Activated T-cell treated with anti-CD3 and anti-CD28 coated beads, Interleukin-2, amount 50 U/mL, for 24 hours (primary cell): ENCODE measurements at places on chromosomes 13 and 19.

DNA sequence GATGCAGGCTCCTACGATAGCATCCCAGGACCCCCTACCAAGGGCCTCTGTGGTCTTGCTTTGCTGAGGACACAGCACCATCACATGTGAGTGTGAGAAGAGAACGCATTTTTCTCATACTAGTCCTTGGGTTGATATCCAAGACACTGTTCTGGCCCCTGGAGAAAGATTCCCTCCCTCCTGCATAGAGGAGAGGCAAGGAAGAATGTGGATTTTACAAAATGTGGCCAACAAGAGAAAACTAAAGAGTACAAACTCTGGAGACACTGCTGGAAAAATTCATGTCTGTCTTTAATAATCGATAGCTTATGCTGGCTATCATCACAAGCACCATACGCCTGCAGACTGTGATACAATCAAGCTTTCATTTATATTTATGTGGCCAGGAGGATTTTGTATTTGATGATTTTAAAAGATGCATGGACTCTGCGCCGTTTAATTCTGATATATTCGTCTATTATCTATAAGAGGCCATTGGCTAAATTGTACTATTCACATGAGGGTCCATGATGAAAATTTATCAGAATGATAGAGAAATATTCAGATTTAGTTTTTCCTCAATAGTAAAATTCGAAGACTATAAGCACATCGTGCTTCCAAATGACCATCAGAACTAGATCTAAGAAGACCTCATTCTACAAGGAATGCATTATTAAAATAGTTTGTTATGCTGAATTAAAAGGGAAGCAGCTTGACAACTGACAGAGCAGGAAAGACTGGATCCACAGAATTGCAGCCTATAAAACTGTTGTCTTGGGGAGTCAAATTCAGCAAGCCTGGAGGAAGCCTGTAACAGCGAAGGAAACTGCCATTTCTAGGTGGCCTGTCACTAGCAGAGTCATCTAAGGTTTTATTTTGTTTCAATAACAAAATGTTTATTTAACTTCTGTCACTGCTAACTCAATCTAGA, 578.7 kb downstream of the DIAPH3 start:
- no peak overlapping the region for H3K4me3 ChIP-seq
- H3K27me3 ChIP-seq = no peaks in the 10 kb centered on the region
- no peak for DNase-seq
- no peaks in the 10 kb centered on the region for H3K36me3 ChIP-seq
- H3K27ac ChIP-seq = no peak overlapping the region

DNA sequence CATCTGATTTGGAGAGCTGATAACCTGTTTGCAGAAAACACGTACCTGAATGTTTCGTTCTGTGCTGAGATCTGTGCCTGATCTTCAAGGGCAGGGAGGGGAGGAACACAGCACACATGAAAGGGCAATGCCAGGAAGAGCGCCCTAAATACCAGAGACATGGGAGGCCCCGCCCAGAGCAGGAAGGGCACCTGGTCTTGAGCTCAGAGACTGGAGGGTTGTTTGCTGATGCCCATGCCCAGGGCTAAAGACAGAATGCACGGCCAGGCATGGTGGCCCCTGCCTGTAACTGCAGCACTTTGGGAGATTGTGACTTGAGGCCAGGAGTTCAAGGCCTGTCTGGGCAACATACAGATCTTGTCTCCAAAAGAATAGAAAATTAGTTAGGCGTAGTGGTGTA, 183.2 kb downstream of the TUBA3C start:
- no peak overlapping the region for H3K27ac ChIP-seq
- H3K4me3 ChIP-seq = no peak overlapping the region
- H3K4me1 ChIP-seq = no peaks in the 10 kb centered on the region
- H3K36me3 ChIP-seq = no peaks in the 10 kb centered on the region

DNA sequence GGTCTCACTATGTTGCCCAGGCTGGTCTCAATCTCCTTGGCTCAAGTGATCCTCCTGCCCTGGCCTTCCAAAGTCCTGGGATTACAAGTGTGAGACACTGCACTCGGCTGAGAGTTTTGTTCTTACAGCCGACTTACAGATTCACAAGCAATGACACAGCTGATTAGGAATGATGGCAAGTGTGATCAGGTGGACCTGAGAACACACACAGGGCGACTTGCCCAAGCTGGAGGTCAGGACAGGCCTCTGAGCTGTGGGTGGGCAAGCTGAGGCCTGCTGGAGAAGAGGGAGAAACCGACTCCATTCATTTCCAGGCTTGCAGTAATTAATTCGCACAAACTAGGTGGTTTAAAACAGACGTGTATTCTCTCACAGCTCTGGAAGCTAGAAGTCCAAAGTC, 8.1 kb upstream of the ATG4D start:
- H3K27me3 ChIP-seq = peaks cover 24% of the 10 kb centered on the region
- H3K4me3 ChIP-seq = no peak overlapping the region
- H3K36me3 ChIP-seq = no peaks in the 10 kb centered on the region
- no peak for DNase-seq

- DNase-seq = peak; percentile 75
- H3K4me1 ChIP-seq = peaks cover 4% of the 10 kb centered on the region
- H3K36me3 ChIP-seq = peaks cover 62% of the 10 kb centered on the region
- no peaks in the 10 kb centered on the region for H3K27me3 ChIP-seq
These were observed 10.4 kb upstream of the TYK2 start for GRCh38 chr19:10390652-10391286.

DNA sequence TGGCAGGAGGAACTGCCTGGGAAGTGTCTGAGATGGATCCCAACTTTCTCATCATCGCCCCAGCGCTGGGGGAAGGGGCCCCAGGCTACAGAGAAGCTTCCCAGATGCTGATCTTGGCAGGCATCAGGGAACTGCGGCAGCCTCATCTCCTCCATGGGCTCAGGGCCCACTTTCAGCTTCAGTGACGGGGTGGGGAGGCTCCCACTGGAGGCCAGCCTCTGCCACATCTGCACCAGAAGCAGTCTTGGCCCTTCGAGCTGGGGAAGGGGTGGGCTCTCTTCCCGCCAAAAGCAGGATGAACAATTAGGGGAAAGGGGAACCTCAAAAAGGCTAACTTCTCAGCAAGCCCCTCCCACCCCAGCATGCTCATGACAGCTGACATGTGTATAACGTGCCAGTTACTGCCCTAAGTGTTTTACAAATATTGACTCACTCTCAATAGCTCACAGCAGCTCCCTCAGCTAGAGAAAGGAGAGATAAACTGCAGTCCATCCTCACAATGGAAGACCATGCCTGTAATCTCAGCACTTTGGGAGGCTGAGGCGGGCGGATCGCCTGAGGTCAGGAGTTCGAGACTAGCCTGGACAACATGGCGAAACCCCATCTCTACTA, 7.1 kb upstream of the S1PR2 start:
- no peaks in the 10 kb centered on the region for H3K27me3 ChIP-seq
- DNase-seq = no peak
- H3K27ac ChIP-seq = no peak overlapping the region
- H3K36me3 ChIP-seq = no peaks in the 10 kb centered on the region

DNA sequence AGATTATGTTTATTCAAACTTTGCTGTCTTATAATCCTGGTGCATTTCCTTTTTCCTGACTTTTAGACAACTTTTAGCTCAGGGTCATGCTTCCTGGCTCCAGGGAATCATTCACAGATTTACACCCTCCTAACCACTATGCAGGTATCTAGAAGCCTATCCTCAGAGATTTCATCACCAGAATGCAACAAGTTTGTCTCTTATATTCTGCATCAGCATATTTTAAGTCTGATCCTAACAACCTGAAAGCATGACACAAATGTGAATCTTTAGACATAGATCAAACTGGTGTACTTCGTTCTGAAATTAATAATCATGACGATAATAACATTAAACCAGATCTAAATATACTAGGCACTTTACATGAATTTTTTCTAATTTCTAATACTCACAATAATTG, 100.0 kb downstream of the TRPC4 start:
- no peak overlapping the region for H3K4me3 ChIP-seq
- DNase-seq = no peak
- no peaks in the 10 kb centered on the region for H3K27me3 ChIP-seq
- no peak overlapping the region for H3K27ac ChIP-seq
- H3K4me1 ChIP-seq = no peaks in the 10 kb centered on the region

- no peaks in the 10 kb centered on the region for H3K36me3 ChIP-seq
- no peak overlapping the region for H3K4me3 ChIP-seq
- no peaks in the 10 kb centered on the region for H3K27me3 ChIP-seq
- no peaks in the 10 kb centered on the region for H3K4me1 ChIP-seq
- no peak overlapping the region for H3K27ac ChIP-seq
- no peak for DNase-seq
These were observed 175.9 kb upstream of the TRPC4 start for GRCh38 chr13:38045278-38046048.

- H3K27me3 ChIP-seq = no peaks in the 10 kb centered on the region
- no peak for DNase-seq
- no peak overlapping the region for H3K4me3 ChIP-seq
- no peaks in the 10 kb centered on the region for H3K4me1 ChIP-seq
- no peak overlapping the region for H3K27ac ChIP-seq
- peaks cover 77% of the 10 kb centered on the region for H3K36me3 ChIP-seq
These were observed 19.7 kb upstream of the ZNF665 start for GRCh38 chr19:53212703-53213320.

DNA sequence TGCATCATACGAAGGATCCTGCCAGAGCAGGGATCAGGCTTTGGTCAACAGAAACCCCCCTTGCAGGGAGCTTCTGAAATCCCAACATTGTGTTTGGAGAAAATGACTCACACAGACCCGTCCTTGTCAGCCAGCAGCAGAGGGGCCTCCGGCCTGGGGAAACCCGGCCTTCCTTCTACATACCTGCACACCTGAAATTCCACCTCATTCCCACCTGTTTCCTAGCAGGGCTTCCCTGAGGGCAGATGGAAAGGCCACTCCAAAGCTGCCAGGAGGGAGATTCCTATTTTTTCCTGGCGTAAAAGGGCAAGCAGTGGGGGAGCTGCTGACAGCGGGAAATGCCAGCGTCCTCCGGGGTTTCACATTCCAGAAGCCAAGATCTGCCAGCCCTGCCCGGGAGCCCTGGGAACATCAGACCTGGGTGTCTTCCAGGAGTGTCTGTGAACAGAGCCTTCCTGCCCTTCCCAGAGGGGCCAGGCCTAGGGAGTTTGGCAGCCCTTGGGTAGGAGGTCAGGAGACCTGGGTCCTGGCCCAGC, 3.0 kb upstream of the IGFL1 start:
- no peak overlapping the region for H3K4me3 ChIP-seq
- DNase-seq = no peak
- peaks cover 89% of the 10 kb centered on the region for H3K27me3 ChIP-seq
- peaks cover 4% of the 10 kb centered on the region for H3K4me1 ChIP-seq

DNA sequence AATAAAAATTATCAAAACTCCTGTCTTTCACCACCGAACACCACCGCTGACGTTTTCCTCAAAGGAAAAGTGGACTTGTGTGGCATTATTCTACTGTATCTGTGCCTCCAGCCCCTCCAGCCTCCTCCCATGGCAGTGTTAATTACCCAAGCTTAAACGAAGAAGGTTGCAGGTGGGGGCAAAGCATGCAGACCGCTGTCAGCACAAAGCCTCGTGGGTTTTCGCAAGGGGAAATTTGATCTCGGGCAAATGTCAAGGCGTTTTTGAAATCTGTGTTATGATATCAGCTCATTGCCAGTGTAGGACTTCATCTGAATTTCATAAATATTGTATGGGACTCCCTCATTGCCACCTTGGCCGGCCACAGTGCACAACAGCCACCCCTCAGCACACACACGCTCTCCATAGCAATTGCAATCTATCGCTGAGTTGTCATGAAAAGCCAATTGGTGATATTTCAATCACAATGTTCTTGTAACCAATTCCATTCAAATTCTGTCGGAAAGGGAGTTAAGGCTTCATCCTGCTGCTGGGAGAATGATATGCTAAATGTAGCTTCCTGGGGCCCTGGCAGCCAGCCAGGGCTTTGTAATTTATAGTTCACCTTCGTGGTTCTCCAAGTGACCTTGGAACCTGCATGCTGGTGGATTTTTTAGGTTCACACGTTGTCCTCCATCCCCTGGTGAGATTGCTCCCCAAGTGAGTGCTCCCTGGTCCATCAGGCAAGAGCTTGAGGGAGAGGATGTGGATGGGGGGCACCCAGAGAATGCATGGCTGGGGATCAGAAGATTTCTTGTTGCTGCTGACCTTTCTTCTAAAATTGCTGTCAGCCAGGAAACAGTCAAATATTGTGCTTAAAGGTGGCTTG, 16.6 kb downstream of the CHST8 start:
- no peaks in the 10 kb centered on the region for H3K36me3 ChIP-seq
- H3K4me3 ChIP-seq = no peak overlapping the region
- no peaks in the 10 kb centered on the region for H3K4me1 ChIP-seq
- no peak for DNase-seq
- H3K27me3 ChIP-seq = peaks cover 38% of the 10 kb centered on the region

- H3K27me3 ChIP-seq = peaks cover 3% of the 10 kb centered on the region
- H3K27ac ChIP-seq = no peak overlapping the region
- no peak overlapping the region for H3K4me3 ChIP-seq
- no peaks in the 10 kb centered on the region for H3K4me1 ChIP-seq
- DNase-seq = no peak
These were observed 55.8 kb downstream of the C1QTNF9 start for GRCh38 chr13:24365191-24365590.

DNA sequence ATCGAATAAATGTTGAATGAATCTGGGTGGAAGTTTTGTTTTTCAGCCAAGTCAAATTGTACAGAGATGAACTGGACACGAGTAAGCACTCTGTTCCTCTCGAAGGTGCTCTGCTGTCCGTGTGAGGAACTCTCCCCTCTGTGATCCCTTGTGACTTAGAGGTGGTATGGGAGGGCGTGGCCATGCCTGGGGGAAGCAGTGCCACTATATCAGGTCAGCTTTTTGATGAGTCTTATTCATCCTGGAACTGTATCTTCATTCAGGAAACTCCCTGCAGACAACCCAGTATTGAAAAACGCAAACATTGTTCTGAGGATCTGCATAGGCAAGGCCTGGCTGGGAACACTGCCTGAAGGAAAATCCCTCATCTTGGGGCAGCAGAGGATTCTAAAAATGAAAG, 45.7 kb upstream of the FLT1 start:
- peaks cover 37% of the 10 kb centered on the region for H3K4me1 ChIP-seq
- no peak for DNase-seq
- no peaks in the 10 kb centered on the region for H3K36me3 ChIP-seq
- peak overlapping the region; percentile 5 for H3K4me3 ChIP-seq
- H3K27me3 ChIP-seq = peaks cover 37% of the 10 kb centered on the region
- peak overlapping the region; percentile 89 for H3K27ac ChIP-seq

DNA sequence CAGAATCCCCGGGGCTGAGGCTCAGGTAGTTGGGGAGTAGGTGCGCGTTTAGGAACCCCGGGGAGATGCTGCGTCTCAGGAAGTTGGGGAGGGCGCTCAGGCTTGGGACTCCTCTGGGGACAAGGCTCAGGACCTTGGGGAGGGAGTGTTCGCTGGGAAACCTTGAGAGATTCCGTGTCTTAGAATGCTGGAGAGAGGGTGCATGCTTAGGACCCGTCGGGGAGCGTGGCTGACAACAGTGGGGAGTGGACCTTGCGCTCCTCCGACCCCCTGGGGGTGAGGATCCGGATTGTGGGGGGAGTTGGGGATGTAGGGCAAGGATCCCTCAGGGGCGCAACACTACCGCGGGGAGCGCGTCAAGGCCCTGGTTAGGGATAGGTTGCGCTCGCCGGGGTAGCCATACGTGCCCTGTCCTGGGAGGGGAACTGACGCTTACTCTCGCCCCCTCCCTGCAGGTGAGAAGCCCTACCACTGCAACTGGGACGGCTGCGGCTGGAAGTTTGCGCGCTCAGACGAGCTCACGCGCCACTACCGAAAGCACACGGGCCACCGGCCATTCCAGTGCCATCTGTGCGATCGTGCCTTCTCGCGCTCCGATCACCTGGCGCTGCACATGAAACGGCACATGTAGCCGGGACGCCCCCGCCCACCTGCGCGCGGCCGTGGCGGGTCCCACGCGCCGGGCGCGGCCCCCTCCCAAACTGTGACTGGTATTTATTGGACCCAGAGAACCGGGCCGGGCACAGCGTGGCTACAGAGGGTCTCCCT, 2.0 kb downstream of the KLF2 start:
- peak overlapping the region; percentile 59 for H3K4me3 ChIP-seq
- peaks cover 24% of the 10 kb centered on the region for H3K27me3 ChIP-seq
- peaks cover 6% of the 10 kb centered on the region for H3K36me3 ChIP-seq
